ENCODE measurements at places on chromosomes 4 and X.

DNA sequence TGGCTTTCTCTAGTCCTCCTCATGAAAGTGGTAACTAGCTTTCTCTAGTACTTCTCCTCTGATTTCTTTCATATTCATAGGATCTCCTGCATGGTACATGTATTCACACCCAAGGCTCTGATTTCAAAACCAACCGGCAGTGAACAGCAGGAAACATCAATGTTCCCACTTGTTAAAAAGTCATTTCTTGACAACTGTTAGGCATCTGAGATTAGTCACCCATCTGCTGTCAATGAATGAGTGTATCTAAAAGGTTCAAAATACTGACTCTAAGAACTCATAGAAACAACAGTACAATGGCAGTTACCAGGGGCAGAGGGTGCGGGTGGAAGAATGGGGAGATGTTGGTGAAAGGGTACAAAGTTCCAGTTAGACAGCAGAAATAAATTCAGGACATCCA lies 31.5 kb upstream of the PUDP start:
- no peak for DNase-seq

DNA sequence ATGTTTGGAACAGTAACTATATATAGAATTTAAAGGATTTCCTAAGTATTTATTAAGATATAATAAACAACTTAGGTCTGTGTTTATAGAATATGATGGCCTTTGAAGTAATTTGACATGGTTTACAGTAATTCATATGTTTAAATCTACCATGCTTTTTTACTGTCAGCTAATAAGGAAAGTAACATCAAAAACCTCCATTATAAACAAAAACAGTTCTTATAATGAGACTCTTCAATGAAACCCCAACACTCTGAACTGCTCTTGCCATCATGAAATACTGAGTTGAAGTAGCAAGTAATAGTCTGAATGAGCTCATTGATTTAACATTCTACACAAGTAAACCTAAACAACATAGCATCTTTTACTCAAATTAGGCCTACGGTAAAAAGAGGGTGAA lies 1236.5 kb downstream of the FSTL5 start:
- DNase-seq, result no peak

- DNase-seq, result peak; percentile 51
Measured at GRCh38 chrX:2703991-2704369, 12.9 kb downstream of the CD99 start.

DNA sequence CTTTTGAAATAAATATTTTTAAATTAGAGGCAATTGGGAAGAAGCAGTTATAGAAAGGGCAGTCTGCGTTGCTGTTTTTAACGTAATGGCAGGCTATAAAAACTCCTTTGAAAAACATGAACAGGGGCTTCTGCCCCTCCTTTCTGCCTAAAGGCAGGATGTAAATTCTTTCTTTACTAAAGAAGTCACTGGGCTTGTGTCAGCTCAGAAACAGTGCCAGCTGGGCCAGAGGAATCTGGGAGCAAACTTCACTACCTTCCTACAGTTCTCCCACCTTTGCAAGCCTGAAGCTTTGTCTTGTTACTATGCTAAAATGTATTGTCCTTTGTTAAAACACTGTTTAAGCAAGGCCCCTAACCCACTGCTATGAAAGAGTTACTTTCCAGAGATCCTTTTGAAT lies 1664.8 kb downstream of the RPA4 start:
- DNase-seq, result no peak

DNA sequence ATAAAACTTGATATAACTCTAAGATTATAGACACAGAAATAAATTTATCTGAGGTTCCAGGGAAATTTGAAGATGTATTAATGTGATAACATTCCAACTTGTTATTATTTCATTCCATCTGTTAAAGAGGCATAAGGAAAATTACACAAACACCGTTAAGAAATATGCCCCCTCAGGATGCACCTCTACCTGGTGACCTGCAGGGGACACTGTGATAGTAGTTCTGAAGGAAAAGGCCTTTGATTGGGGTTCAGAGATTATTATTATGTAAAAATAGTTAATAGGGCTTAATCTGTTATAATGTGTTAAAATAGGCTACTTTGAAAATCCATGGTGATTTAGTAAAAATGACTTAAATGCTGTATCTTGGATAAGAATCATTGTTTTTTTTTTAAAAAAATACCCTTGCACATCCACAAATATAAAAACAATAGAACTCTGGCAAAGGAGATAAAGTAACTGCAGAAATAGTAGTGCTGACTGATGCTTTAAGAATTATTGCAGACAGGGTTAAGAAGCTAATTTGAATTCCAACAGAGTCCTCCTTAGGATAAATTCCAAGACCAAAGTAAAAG lies 6.1 kb upstream of the ABRAXAS1 start:
- no peak for DNase-seq

- DNase-seq, result no peak
Measured at GRCh38 chr4:14880805-14881204, 121.5 kb upstream of the CPEB2 start.

All from hindlimb muscle (tissue), 1 donor.